ENCODE measurements at places on chromosomes 13 and 19.

DNA sequence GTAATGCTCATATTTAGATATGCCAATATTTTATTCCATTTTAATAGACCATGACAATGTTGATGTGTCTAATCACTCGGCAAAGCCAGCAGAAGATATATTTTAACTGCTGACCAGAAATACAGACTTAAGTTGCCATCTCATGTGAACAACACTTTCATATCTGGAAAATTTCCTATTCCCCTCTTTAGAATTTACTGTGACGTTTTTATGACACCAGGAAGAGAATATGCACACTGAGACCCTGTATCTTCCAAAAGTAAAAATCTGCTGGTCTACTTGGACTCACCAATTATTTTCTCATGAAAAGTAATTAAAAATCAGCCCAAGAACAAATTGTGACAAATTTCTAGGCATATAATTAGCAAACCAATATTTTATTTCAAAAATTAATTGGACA lies 2.1 kb downstream of the PROSER1 start:
- DNase-seq = no peak

DNA sequence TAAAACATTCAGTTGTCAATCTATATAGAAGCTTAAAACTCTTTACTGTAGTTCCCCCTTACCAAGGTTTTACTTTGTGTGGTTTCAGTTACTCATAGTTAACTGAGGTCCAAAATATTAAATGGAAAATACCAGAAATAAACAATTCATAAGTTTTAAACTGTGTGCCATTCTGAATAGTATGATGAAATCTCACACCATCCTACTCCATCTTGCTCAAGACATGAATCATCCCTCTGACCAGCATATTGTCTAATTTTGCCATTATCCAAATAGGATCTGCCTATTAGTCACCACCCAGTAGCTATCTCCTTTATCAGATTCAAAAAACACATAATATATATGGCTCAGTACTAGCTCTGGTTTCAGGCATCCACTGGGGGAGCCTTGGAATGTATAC lies 22.4 kb downstream of the ZNF571 start:
- DNase-seq = no peak

DNA sequence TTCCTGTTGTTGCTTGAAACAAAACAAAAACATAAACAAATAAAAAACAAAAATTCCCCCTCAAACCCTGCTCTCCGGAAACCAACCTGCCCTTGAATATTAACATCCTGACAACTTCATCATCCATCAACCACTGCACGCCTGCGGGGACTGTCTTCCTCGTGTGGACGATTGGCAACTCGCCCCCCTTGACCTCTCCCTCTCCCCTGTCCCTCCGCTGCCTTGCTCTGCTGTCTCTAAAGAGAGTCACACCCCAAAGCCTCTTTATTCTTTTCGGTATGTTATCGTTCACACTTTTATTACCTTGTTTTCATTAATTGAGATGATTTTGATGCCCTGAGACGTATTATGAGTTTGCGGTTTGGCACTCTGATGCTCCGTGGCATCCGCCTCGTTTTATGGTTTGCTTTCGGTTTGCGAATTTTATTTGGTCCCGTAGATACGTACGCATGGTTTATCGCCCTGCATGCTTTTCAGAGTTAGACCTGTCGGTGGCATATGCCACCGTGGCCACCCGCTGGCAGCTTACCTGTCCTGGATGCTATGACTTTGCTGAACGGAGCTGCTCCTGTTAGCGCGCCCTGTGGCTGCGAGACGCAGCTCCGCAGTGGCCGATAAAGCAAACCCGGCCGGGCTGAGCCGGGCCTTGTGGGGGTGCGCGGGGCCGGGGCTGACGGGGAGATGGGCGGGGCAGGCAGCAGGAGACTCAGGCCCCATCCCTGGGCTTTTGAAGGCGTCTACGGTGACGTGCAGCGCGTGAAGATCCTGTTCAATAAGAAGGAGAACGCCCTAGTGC lies 10.6 kb downstream of the PTBP1 start:
- no peak for DNase-seq

GRCh38 chr19:42277821-42278451 lies 8.9 kb downstream of the CIC start:
- no peak for DNase-seq

DNA sequence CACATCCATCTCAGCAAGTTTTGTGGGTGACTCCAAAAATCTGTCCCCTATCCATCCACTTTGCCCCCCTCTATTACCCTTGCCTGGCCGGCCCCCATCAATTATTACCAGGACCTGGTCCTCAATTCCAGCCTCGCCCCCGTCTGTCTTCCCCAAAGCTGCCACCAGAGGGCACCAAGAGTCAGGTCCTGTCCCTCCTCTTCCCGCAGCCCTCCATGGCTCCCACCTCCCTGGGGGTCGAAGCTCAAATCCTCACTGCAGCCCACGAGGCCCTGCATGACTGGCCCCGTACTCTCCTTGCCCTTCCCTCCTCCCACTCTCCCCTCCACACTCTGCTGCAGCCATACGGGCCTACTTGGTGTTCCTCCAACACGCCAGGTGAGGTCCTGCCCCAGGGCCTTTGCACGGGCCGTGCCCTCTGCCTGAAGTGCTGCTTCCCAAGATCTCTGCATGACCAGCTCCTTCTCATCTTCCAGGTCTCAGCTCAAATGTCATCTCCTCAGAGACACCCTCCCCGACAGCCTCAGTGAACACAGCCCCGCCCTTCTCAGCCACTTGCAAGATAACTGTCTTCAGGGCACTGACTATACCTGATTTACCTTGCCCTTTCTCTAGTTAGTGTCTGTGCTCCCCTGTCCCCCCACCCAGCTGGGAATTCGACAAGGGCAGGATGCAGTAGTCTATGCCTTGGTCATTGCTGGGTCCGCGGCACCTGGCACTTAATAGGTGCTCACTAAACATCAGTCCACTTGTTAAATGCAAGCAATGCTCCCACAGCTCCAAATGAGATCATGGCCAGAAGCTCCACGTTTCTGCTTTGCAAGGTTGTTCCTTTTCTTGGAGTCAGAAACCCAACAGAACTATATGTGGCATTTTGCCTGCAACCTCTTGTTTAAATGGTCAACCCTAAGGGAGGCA lies 16.8 kb upstream of the SEMA6B start:
- peak; percentile 81 for DNase-seq

GRCh38 chr19:46530636-46531035 lies 35.0 kb upstream of the PNMA8B start:
- DNase-seq = no peak

GRCh38 chr19:13014101-13014920 lies 19.0 kb downstream of the NFIX start:
- no peak for DNase-seq

Measured in activated T-cell treated with anti-CD3 and anti-CD28 coated beads, Interleukin-2, amount 50 U/mL, for 24 hours (primary cell).